ENCODE measurements at places on chromosomes 5 and 9.

GRCh38 chr9:22790329-22790728, 343.7 kb downstream of the DMRTA1 start:
- DNase-seq: no peak

- peak; percentile 11 for DNase-seq
Measured at GRCh38 chr9:79166005-79166404, 405.8 kb upstream of the TLE4 start.

GRCh38 chr9:114184071-114184470, 28.7 kb downstream of the COL27A1 start:
- DNase-seq: no peak

DNA sequence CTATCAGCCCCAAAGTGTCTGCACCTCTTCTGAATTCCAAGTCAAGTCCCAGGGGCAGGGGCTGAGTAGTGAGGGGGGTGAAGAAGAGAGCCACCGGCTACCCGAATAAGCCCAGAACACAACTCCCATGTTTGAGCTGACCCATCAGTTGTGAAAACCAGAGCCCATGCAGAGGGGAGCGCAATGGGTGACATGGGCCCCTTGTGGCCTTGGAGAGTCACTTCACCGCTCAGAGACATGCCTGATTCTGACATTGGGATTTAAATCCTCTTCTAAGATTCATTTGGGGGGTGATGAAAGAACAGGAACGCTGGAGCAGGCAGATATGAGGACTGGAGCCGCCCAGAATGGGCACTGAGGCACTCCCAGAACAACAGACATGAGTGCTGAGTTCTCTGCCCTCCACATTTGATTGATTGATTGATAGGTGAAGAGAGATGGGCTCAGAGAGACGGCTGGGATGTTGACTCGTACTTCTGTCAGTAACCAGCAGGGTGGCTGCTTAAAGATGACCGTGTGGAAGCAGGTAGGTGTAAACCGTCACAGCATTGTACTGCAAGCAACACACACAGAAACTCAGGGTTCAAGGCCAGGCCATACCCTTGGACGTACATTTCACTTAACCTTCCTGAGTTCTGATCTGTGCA, 74.3 kb downstream of the GPR21 start:
- no peak for DNase-seq

- peak; percentile 54 for DNase-seq
Measured at GRCh38 chr9:31587146-31587545, 797.3 kb upstream of the ACO1 start.

DNA sequence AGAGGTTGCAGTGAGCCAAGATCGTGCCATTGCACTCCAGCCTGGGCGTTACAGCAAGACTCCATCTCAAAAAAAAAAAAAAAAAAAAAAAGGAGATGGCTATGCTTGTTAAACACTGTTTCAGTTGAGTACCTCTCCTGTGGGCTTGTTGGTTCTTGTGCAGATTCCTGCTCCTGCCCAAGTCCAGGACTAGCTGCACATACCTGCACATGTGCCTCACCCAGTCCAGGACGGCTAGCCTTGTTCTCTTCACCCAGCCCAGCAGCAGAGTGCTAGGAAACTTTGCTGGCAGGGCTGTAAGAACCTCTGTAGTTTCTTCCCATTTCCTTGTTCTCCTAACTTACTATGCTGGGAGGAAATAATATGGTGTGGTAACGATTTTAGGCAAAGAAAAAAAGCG, 234.1 kb upstream of the DMRT1 start:
- peak; percentile 97 for DNase-seq

DNA sequence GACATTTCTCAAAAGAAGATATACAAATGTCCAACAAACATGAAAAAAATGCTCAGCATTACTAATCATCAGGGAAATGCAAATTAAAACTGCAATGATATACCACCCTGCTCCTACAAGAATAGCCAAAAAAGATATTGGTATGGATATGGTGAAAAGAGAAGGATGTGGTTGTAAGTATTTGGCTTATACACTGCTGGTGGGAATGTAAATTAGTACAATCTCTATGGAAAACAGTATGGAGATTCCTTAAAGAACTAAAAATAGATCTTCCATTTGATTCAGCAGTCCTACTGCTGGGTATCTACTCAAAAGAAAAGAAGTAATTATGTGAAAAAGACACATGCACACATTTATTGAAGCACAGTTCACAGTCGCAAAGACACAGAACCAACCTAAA, 67.6 kb upstream of the RUSC2 start:
- DNase-seq: no peak

GRCh38 chr5:171893290-171893886, 107.8 kb downstream of the SMIM23 start:
- DNase-seq: peak; percentile 4

DNA sequence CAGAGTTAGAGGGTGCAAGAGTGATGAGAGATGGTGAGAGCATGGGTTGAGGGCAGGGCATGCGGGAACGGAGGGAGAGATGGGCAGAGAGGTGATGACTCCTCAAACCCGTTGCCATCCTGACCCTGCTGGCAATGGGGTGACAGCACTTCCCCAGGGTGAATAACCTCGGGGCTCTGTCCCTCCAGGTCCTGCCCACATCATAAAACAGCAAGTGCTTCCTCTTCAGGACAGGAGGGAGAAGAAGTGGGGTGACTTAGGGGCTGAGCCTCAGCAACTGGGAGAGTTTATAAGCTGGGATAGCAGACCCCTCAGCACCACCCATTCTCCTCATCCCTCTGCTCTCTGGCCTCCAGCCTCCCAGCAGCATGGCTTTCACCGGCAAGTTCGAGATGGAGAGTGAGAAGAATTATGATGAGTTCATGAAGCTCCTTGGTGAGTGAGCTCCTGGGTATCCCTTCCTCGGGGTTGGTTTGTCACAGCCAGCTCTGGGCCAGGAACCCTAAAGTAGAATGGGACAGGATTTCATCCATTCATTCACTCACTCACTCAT, at the start of gene FABP6:
FABP6 (plus strand) TSS at position 317 of the 553 bp plus-strand sequence; CDS start at position 369, 52 bp downstream.
- DNase-seq: no peak

DNA sequence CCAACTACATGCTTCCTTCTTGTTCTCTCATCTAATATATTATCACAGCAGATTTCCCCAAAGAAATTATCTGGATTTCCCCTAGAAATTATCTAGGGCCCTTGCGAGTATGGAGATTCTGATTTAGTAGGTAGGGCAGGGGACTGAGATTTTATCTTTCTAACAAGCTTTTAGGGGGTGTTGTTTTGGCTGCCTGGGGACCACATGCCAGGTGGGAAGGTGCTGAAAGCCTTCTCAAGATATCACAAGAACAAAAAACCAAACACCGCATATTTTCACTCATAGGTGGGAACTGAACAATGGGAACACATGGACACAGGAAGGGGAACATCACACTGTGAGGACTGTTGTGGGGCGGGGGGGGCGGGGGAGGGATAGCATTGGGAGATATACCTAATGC, 146.5 kb upstream of the CDH10 start:
- DNase-seq: no peak

GRCh38 chr5:150124111-150124557, 31.5 kb downstream of the PDGFRB start:
- DNase-seq: no peak

DNA sequence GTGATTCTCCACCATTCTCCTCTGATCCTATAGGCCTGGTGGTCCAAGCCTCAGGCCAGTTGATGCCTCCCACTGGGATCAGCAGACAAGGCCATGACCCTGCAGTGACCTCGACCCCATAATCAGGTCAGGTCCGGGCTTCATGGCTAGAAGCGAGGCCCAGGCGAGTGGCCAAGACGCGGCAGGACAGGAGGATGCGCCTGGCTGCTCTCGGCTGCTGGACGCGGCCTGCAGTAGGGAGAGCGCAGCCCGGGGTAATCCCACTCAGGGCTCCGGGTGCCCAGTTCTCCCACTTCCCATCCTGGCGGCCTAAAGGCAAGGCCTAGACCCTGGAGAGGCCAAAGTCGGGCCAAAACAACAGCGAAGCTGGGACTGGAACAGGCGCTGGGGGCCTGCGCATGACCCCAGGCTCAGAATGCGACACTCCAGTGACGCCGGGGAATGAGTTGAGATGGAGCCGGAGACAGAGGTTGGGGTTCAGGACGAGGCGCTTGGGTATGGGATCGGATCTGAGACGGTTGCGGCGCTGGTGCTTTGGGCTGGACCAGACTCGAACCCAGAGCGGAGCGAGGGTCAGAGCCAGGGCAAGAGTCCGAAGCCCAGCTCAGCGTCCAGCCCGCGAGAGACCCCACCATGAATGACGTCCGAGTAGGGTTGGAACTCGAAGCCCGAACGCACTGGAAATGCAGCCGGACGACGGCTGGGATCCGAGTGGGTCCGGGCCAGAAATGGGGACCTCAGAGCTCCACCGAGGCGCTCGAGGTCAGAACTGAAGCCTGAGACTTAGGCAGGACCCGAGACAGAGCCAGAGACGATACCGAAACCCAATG, 3.2 kb downstream of the LHX6 start:
- DNase-seq: no peak

Measured in bronchial epithelial cell (primary cell).